ENCODE measurements at places on chromosomes 16 and 17.

DNA sequence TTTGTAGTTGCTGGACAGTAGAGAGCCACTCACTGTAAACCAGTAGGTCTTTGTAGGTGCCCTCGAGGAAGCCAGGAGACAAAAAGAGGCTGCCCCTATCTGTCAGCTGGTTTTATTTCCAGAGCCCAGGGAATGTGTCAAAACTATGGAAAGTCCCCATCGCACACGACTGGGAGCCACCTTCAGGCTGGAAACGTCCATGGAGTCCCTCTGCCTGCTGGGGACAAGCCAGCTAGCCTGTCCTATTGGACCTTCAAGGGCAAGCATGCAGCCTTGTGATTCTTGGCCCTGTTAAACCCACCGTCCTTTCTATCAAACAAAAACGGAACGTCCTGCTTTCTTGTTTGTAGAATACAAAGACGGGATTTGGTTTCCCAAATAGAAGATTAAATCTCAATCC lies 289.8 kb downstream of the SLC39A11 start:
- DNase-seq: no peak

DNA sequence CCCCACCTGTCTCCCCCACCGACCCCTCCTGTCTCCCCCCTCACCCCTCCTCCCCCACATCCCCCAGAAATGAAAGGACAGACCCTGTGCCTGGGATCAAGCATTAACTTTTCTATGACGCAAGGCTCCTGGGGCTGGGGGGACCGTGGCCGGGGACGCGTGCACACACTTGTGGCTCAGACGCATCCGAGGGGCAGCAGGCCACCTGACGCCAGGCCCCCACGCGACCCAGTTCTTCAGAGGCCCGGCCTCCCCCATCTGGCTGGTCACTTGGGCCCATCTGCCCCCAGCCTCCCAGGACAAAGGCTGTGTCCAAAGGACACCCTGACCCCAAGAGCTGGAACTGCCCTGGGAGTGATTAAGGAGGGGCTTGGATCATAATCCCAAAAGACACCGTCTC lies 14.0 kb upstream of the PVALEF start:
- no peak for DNase-seq

DNA sequence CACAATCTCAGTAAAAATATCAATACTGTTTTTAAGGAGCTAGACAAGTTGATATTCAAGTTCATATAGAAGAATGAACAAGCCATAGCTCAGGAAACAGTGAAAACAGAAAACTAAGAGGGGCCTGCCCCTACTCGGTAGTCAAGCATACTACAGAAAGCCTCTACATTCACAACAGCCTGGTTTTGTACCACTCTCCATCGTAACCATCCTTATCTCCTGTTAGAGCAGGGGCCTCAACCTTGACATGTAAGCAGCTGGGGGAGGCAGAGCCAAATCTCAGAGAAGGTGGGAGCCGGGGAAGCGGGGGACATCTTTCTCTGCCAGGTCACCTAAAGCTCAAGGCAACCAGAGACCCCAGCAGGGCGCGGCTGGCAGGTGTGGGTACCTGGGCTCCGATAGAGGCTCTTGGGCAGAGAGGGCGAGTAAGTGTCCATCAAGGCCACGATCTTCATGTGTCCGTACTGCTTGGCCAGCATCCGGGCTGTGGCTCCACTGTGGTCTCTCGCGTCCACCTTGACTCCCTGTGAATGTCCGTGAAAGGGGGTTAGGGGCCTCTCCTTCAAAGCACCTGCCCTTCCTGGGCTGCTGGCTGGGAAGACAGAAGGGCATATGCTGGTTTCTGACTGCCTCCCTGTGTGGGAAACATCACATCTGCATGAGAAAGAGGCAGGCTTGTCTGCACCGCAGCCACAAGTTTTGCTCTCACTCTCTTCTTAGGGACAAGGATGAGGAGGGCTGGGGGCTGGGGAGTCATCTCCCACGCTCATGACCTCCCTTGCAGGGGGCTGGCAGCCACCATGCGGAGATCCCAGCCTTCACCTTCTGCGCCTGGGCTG lies 20.2 kb downstream of the ANKS3 start:
- DNase-seq: no peak

DNA sequence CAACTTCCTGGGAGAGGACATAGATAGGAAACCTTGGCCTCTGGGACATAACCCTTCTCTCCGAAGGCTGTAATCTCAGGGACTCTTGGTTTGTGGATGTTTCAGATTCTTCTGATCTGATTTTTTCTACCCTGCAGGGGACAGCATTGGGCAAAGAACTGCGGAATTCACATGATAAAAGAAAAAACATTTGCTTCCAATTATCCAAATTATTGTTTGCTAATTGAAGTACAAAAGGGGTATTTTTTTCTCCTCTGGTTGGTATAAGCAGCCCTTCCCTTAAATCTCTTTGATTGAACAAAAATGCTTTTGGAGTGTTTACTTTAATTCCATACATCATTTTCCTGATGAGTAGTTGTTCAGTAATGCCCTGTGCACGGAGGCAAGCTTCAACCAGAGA lies 251.7 kb upstream of the IRX3 start:
- no peak for DNase-seq

GRCh38 chr16:85391175-85391707 lies 221.9 kb upstream of the GSE1 start:
- DNase-seq: no peak

- DNase-seq: no peak
Observed at GRCh38 chr17:40287159-40287493, 553 bp upstream of the CDC6 start.

DNA sequence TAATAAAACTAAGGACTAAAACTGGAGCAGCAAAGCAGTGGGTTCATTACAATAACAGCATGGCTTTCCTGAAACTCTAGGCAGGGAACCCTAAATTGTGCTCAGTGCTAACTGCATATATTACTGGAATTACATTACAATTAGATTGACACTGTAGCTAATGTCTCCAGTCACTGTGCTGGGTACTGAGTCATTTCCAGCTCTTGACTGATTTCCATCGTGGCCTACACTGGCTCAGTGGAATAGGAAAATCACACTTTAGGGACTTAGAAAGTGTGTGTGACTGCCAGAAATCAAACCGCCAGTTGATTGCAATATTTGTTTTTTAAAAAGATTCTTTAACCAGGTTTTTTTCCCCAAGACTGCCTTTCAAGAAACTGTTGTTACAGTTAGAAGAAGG lies 1447.4 kb upstream of the GOT2 start:
- DNase-seq: no peak

- no peak for DNase-seq
Observed at GRCh38 chr16:4934591-4934990, 2.4 kb downstream of the PPL start.

GRCh38 chr16:8632675-8633182 lies 11.2 kb downstream of the METTL22 start:
- DNase-seq: no peak

DNA sequence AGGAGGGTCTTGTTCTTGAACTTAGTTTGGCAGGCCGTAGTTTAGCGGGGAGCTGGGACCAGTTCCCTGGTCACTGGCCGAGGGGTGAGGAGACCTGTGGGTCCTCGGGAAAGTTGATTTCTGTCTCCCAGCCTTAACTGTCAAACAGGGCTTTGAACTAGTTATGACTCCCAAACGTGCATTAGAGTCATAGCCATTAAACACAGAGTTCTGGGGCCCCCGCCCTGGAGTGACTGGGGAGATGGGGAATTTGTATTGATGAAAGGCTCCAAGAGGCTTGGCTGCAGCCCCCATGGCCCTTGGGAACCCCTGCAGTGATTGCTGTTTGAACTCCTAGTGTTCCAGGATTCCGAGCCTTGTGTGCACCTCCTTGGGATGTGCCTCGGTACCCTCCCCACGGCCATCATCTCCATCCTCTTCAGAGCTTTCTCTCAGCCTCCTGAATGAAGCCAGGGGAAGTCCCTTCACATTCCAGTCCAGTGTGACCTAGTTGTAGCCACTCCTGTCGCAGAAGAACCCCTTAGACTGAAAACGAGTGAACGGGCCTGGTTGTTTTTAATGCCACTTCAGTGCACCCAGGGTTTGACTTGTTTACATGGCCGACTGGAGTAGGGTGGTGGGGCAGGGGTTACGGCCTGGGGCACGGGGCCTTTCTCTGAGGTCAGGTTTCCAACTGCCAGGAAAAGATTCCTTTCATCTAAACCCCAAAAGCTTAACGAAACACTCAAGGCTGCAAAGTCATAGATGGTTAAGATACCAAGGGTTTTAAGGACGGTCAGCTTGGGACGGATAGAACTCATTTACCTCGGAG lies 1.4 kb downstream of the MPRIP start:
- no peak for DNase-seq

GRCh38 chr17:61322325-61323002 lies 77.2 kb upstream of the TBX2 start:
- no peak for DNase-seq

DNA sequence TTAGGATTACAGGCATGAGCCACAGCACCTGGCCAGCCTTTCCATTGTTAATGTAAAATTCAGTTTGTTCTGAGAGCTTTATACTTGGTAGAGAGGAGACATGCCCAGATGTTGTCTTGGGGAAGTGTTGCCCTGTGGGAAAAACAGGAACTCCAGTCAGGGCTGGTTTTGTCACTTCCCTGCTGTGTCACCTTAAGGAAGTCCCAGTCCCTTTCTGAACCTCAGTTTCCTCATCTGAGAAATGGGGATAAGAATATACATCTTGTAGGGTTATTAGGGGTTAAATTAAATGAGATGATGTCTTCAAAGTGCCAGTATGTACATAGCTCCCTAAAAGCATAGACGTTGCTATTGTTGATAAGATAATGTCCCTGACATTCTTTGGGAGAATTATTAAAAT lies 25.3 kb downstream of the CLEC16A start:
- no peak for DNase-seq

GRCh38 chr17:83089328-83090132 lies 10.1 kb downstream of the METRNL start:
- DNase-seq: no peak

- DNase-seq: no peak
Observed at GRCh38 chr17:41907633-41908539, 10.9 kb downstream of the ACLY start.

- DNase-seq: no peak
Observed at GRCh38 chr17:58996968-58997367, 109.7 kb downstream of the TRIM37 start.

GRCh38 chr17:76266244-76266938 lies 1.2 kb downstream of the UBALD2 start:
- DNase-seq: no peak

DNA sequence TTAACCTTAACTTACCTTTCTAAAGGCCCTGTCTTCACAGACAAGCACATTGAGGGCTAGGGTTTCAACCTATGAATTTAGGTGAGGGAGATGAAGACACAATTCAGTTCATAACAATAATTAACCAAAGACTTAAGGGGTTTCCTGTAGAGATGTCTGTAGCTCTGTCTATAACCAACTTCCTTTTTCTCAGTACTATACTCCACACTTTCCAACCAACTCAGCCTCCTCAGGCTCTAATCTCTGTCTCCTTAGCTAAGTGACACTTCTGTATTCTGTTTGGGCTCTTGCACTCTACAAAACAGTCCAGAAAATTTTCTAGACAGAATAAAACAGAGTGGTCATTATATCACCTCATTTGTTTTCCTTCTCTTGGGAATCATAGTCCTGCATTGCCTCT lies 25.8 kb downstream of the CAPNS2 start:
- no peak for DNase-seq

DNA sequence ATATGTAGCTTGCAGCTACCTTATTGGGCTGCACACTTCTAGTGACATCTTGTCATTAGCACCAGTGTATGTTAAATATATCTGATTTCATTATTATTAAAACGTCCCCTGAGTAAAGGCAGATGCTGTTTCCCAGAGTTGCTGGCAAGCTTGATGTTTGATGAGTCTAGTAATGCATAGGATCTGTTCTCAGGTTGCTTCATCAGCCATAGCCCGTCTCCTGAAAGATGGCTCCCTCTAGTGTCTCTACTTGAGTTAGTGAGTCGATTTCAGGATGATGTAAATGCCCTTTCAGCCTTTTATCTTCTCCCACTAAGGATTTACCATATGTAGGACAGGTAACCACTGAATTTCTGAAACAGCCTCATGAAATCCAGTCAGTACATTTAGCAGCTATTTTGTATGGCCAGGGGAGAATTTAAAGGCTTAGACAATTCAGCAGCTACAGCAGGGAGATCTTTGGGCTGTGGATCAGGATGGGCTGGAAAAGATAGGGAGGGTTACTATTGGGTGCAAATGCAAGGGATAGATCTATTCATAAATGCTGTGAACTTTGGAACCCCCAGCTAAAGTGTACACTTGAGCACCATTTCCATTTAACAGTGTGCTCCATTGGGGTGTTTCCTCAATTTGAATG lies 376.3 kb downstream of the CNTNAP4 start:
- DNase-seq: no peak

- DNase-seq: no peak
Observed at GRCh38 chr17:41131979-41132378, 8.0 kb upstream of the KRTAP4-12 start.

GRCh38 chr17:52740006-52740405 lies 581.5 kb upstream of the CA10 start:
- no peak for DNase-seq

DNA sequence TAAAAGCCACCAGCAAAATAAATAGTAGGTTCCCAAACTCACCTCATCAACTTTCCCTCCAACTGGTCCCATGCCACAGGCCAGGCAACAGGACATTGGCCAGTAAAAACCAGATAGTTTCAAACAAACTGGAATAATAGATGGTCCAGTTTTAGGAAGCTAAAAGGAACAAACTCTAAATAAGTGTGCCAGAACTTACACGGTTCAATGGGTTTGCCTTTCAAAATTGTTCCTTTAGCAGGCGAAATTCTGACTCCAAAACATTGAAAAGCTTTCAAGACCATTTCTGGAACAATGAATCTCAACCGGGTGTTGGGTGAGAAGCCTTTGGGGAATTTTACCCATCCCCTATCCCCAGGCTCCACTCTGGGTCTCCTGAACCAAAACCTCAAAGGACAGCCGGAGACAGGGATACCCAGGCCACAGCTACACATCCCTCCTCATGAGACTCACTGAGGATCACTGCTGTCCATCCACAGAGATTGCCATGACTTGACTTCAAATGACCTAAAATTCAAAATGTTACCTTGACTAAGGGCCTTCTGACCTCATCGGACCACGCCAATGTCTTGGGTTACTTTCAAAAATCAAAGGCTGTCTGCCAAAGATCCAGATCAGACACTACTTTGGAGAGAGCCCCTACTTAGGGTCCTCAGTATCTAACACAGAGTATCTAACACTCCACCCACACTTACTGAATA lies 13.0 kb downstream of the AXIN2 start:
- DNase-seq: no peak

DNA sequence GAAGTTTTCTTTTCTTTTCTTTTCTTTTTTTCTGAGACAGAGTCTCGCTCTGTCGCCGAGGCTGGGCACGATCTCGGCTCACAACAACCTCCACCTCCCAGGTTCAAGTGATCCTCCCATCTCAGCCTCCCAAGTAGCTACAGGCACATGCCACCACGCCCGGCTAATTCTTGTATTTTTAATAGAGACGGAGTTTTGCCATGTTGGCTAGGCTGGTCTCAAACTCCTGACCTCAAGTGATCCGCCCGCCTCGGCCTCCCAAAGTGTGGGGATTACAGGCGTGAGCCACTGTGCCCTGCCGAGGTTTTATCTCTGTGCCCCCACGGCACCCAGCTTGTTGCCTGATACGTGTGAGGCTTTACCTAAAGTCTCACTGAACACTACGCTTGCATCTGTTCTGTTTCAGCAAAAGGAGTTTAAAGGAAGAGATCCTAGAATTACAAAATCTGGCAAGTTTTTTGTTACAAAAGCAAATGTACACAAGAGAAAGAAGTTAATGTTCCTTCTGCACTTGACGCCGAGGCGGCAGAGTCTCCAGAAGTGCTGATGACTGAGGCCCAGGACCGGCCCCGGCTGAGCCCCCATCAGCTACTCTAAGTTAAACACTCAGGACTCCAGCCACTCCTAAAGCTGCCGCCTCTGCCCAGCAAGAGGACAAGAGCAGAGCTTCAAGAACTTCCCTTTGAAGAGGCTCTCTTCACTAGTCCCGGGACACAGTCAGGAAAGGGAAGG lies 9.2 kb downstream of the ABCA3 start:
- no peak for DNase-seq
